ENCODE measurements at places on chromosomes 12 and 14. TPM values are rescaled to one million over a fixed set of nuclear protein-coding genes. Genes with fewer than 3 reads are reported as not detected.

DNA sequence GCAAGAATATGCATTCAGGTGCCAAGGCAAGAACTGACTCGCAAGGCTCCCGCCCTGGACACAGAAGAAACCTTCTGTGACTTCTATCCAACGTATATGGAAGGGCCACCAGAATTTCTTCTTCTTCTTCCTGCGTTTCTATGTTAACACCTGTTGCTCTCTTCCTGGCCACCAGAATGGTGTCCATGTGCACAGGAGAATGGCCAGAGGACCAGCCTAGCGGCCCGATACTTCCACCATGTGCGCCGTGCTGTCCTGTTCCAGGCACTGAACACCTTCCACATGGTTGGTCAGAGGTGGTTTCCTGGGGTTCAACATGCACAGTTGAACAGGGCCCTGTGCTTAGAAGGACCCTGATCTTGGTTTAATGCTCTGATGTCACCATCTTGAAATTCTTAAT is 455.8 kb downstream of the BCL11B start:
- no peak overlapping the region for H3K4me3 ChIP-seq
- no peaks in the 10 kb centered on the region for H3K36me3 ChIP-seq
- H3K4me1 ChIP-seq = no peaks in the 10 kb centered on the region
- no peak for DNase-seq
- peaks cover 3% of the 10 kb centered on the region for H3K27me3 ChIP-seq

GRCh38 chr12:71748081-71748850 is 6.4 kb upstream of the RAB21 start:
- DNase-seq = no peak
- no peaks in the 10 kb centered on the region for H3K36me3 ChIP-seq
- H3K4me3 ChIP-seq = no peak overlapping the region
- no peaks in the 10 kb centered on the region for H3K4me1 ChIP-seq

GRCh38 chr12:47886510-47887240 is 18.1 kb downstream of the VDR start:
- no peak overlapping the region for H3K4me3 ChIP-seq
- no peaks in the 10 kb centered on the region for H3K4me1 ChIP-seq
- H3K36me3 ChIP-seq = no peaks in the 10 kb centered on the region
- DNase-seq = no peak
- H3K27ac ChIP-seq = no peak overlapping the region
- H3K27me3 ChIP-seq = no peaks in the 10 kb centered on the region

- H3K4me1 ChIP-seq = peaks cover 85% of the 10 kb centered on the region
- no peak for DNase-seq
- no peaks in the 10 kb centered on the region for H3K36me3 ChIP-seq
- no peak overlapping the region for H3K4me3 ChIP-seq
Observed at GRCh38 chr12:11664101-11664500, 14.6 kb downstream of the ETV6 start.

GRCh38 chr12:107779077-107779831 is 4.8 kb downstream of the ASCL4 start:
- peaks cover 4% of the 10 kb centered on the region for H3K4me1 ChIP-seq
- no peak overlapping the region for H3K4me3 ChIP-seq
- DNase-seq = no peak
- H3K27ac ChIP-seq = no peak overlapping the region
- H3K27me3 ChIP-seq = peaks cover 6% of the 10 kb centered on the region

CMA1 gene
- not detected for polyA plus RNA-seq

PTGES3 gene
- 179 TPM for polyA plus RNA-seq

DNA sequence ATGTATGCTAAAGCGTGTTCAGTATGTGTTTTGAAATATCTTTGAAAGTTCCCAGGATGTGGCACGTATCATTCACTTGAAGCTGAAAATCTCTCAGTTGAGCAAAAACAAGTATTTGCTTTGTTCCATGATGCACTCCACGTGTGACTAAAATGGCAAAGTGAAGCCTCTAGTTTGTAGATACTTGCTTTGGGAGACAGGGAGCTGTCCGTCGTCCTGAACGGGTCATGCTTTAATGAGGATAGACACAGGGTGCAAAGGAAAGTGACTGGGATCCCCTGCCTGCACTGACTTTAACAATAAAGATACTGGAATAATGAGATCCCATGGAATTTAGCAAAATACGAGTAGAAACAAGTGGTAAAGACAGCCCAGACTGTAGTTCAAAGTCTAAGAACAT is 991.4 kb downstream of the NRXN3 start:
- H3K36me3 ChIP-seq = no peaks in the 10 kb centered on the region
- no peaks in the 10 kb centered on the region for H3K27me3 ChIP-seq
- H3K27ac ChIP-seq = no peak overlapping the region
- no peak for DNase-seq
- H3K4me3 ChIP-seq = no peak overlapping the region
- H3K4me1 ChIP-seq = no peaks in the 10 kb centered on the region

TXNDC16 gene
- polyA plus RNA-seq = 2.5 TPM

- H3K4me3 ChIP-seq = no peak overlapping the region
- no peaks in the 10 kb centered on the region for H3K27me3 ChIP-seq
- no peaks in the 10 kb centered on the region for H3K4me1 ChIP-seq
Observed at GRCh38 chr14:104888489-104889374, 23.7 kb downstream of the CEP170B start.

GRCh38 chr14:102272392-102272791 is 32.6 kb downstream of the MOK start:
- H3K36me3 ChIP-seq = no peaks in the 10 kb centered on the region
- no peak for DNase-seq
- no peaks in the 10 kb centered on the region for H3K4me1 ChIP-seq
- H3K27ac ChIP-seq = no peak overlapping the region

DNA sequence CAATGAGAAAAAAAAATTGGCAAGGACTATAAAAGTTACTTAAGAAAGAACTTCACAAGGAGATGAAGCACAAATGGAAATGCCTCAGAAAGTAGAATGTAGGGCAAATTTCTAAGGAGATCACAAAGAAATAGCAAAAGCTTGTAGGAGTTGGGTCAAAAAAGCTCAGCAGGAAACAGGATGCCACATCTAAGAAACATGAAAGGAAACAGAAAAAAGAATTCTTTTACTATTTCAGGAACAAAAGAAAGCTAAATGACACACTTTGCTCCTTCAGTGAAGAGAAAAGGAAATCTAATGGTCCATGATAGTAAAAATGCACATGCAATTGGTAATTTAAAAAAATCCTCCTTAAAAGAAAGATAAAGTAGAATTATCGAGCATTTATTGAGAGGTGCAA is 452.1 kb upstream of the GARIN6 start:
- H3K36me3 ChIP-seq = no peaks in the 10 kb centered on the region
- H3K27me3 ChIP-seq = no peaks in the 10 kb centered on the region
- H3K4me3 ChIP-seq = no peak overlapping the region
- DNase-seq = no peak
- H3K4me1 ChIP-seq = no peaks in the 10 kb centered on the region

DNA sequence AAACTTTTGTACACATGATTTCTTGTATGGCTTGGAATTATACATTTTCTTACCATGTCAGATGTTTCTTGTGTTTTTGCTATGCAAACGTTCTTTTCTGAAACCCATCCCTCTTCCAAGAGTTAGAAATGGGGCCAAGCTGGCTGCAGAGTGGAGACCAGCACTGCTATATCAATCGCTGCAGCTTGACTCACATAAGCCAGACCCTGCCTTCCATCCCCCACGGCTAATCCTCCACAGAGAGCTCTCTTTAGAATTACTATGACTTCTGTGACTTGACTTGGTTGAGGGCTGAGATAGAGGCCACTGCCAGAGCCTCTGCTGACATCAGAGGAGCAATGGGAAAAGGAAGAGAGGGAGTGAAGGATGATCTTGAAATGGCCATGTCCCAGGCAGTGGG is 147.9 kb downstream of the DACT1 start:
- no peaks in the 10 kb centered on the region for H3K27me3 ChIP-seq
- no peaks in the 10 kb centered on the region for H3K36me3 ChIP-seq
- no peak for DNase-seq
- H3K27ac ChIP-seq = no peak overlapping the region

Measured in sigmoid colon (tissue), 7 donors.